ENCODE measurements at places on chromosomes 5 and 9.

DNA sequence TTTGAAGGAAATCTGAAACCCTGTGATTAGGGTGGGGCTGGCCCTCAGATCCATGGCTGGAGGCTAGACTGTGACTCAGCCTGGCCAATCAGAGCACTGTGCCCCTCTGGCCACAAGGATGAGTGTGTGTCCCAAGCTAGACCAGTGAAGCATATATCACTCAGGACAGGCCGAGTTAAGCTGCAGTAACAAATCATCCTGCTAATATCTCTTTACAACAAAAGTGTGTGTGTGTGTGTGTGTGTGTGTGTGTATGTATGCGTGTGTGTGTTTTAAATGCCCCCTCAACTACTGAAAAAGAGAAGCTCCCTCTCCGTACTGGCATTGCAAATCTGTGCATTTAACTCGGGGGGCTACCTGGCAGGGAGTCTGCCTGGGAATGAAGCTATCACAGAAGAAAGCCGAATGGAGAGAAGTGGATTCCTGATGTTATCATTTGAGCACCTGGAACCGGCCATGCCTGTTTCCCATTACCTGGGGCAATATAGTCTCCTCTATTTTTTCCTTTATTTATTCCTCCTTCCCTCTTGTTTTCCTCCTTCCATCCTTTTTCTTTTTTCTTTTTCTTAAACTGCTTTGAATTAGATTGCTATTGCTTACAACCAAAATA lies 25.6 kb downstream of the STC2 start:
- DNase-seq = no peak

- DNase-seq = no peak
Measured at GRCh38 chr5:67063055-67063454, 133.5 kb downstream of the CD180 start.

DNA sequence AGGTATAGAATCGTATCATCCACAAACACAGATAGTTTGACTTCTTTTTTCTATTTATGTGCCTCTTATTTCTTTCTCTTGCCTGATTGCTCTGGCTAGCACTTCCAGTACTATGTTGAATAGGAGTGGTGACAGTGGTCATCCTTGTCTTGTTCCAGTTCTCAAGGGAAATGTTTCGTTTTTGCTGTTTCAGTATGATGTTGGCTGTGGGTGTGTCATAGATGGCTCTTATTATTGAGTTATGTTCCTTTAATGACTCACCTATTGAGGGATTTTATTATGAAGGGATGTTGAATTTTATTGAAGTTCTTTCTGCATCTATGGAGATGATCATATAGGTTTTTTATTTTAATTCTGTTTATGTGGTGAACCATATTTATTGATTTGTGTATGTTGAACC lies 70.3 kb downstream of the ENC1 start:
- DNase-seq = no peak

- DNase-seq = no peak
Measured at GRCh38 chr5:174097486-174098185, 52.1 kb downstream of the NSG2 start.

DNA sequence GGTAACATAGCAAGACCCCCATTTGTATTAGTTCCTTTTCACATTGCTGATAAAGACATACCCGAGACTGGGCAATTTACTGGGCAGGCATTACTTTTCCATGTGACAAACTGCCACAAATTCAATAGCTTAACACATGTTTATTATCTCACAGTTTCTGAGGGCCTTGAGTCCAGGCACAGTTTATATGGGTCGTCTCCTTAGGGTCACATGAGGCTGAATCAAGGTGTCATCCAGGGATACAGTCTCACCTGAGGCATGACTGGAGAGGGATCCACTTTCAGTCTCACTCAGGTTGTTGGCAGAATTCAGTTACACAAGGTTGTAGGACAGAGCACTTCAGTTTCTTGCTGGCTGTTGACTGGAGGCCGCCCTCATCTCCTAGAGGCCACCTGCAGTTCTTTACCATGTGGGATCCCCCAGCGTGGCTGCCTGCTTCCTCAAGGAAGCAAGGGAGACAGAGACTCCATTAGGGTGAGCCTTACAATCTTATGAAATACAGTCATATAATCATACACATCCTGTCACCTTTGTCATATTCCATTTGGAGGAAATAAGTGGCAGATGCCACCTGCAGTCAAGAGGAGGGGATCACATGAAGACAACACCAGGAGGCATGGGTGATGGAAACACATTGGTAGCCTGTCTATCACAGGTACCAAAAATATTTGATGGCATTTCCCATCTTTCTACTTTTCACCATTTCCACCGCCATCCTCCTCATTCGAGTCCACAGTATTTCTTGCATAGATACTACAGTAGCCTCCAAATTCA lies 15.1 kb upstream of the ERAP1 start:
- DNase-seq = no peak

DNA sequence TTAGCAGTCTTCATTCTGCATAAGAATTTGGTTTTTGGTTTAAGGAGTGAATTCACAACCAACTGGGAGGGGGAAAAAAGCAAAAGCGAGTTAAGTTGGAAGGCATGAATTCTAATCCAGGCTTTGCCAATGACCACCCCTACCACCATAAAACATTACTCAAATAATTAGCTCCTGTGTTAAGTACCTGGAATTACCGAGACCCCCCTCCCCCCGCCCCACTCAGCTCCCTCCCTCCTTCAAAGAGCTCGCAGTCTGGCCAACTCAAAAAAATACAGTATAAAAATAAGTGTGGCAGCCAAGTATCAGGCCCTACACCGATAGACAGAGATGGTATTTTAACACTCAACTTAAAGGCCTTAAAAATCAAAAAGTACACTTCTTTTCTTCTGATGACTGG lies 492 bp downstream of the ATG12 start:
- no peak for DNase-seq

GRCh38 chr5:78103232-78103918 lies 191.1 kb downstream of the AP3B1 start:
- no peak for DNase-seq

DNA sequence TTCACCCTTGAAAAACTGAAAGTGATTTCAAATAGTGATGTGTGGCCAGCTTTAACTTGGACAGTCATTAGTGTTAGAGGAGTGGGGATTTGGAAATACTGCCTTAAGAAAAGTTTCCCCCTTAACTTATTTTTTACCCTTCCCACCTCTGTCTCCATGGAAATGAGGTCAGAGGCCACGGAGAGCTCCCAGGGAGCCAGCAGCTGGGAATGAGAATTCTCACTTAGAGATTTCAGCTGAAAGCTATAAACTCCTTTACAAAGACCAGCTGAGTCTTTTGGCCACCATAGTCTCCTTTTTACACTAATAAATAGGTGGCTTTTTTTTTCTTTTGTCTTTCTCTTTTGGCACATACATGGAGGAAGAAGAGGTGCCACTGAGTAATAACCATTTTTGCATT lies 45.7 kb upstream of the PIK3R1 start:
- peak; percentile 83 for DNase-seq

GRCh38 chr5:178126556-178126955 lies 4.3 kb upstream of the RMND5B start:
- no peak for DNase-seq
